ENCODE measurements at places on chromosomes 1 and 21.

DNA sequence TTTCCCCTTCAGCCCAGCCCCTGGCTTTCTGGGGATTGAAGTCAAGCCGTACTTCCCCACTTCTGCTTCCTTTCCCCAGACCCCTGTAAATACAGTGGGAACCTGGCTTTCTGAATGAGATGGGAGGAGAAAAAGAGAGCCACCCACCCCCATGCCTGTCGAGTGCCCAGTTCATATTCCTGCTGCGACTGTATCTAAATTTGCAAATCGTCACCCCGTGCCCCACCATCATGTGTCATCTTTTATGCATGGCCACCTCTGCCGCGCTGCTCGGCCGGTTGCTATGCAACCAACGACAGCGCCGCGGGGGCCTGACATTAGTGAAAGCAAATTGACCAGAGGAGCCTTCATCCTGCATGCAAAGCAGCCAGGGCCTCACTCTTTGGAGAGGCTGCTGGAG, 143.0 kb downstream of the ELAVL4 start:
- no peak for DNase-seq

DNA sequence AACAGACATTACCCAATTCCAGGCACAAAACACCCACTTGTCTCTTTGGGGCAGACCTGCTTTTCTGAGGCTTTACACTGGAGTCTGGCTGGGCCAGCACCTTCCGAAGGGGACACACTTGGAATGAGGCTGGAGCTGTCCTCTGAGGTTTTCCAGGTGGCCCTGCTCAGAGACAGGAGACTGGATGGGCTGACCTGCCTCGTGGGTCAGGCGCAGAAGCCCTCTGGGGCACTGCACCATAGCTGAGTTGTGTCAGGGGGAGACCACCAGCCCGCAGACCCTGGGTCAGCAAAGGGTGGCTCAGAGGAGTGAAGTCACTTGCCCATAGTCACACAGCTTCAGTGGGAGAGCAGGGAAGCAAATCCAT, 1.8 kb downstream of the SH2D5 start:
- DNase-seq = no peak

GRCh38 chr1:156413391-156414246, 44.6 kb downstream of the RHBG start:
- no peak for DNase-seq

GRCh38 chr1:247459507-247459906, 1.6 kb upstream of the OR2B11 start:
- DNase-seq = no peak

DNA sequence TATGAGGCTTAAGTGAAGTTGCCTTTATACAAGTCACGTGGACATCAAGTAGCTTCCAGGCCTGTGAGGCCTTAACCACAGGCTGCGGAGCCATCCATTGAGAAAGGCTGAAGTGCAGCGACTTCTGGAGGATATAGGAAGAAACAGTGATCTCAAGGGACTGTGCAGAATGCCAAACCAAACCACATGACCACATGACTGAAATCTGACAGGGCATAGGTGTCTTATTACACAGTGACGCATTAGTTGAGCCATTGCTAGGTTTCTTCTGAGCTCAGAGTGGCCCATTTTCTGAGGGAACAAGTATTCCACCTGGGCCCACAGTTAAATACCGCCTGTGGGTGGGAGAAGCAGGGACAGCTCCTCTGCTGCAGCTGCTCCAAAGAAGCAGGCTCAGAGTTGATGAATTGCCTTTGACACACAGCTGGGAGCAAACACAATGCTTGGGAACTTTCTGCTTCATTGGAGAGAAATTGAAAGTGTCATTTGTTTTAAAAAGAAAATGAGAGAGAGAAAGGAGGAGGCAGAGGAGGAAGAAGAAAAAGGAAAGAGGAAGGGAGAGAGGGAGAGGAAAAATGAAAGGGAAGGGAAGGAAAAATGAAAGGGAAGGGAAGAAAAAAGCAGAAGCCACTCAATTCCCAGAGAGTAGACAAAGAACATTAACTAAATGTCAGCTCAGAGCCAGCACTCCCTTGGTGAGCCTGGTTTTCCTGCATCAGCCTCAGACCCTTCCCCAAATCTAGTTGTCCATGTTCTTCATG, 94.4 kb downstream of the COLGALT2 start:
- peak; percentile 65 for DNase-seq

GRCh38 chr1:8461351-8462110, 143.6 kb downstream of the SLC45A1 start:
- DNase-seq = no peak

DNA sequence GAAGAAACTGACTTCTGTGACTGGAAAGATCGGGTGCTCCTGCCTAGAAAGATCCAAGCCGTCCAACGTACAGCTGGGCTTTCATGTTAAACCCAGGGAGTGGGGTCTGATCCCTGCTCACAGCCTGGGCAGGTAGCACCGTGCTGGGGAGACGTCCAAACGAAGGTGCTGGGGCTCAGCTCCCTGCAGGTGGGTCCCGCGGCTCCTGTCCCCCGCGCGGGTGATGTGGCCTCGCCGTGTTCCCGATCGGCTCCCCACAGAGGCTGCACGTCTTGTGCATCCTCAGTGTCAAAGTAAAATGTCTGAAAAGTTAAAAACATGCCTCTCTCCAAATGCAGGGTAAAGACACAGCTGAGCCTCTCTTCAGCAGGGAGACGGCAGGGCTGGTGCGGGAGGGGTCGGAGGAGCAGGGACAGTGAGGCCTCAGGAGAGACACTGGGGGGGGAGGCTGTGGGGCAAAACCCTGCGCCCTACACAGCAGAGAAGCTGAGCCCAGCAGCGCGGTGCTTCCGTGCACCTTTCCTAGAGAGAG, 40.1 kb upstream of the COL6A2 start:
- DNase-seq = no peak

DNA sequence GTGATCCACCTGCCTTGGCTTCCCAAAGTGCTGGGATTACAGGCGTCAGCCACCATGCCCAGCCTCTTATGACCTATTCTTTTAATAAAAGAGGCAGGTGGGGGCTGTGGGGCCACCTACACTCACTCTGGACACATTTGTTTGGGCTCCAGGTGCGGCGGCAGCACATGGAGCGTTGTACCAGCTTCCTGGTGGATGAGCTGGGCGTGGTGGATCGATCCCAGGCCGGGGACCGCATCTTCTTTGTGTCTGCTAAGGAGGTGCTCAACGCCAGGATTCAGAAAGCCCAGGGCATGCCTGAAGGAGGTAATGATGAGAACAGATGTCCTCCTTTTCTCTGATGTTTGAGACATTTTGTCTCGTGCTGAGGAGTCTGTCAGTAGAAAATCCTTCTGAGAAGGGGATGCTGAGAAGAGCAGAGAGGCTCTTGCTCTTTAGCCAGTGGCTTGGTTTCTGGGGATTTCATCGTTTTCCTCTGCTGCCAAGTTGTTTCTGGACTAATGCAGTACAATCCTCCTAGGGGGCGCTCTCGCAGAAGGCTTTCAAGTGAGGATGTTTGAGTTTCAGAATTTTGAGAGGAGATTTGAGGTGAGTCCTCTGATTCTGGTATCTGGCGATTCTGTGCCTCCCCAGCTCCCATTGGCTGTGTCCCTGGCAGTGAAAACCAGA, 17.9 kb upstream of the MIIP start:
- DNase-seq = no peak

GRCh38 chr21:17462276-17462981, 50.4 kb upstream of the CXADR start:
- DNase-seq = no peak

- no peak for DNase-seq
Observed at GRCh38 chr1:6330410-6330911, 63.1 kb downstream of the ACOT7 start.

Data from H54 (cell line).